Head of caudate nucleus (tissue), 42 donors: ENCODE measurements at places on chromosomes 7 and 10.

DNA sequence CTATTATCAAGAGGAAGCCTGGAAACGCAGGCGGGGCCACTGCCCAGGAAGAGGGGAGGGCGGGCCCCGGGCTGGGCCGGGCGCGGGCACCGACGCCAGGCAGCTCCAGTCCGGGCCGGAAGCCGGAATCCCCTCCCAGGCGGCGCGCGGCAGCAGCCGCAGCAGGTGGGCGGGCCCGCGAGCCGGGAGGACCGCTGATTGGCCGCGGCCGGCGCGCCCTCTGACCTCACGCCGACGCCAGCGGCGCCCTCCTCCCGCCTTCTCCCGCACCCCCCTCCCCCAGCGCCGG, 438 bp downstream of the BCL7B start:
- DNase-seq, result peak; percentile 96

GRCh38 chr7:41466760-41467384, 236.0 kb downstream of the INHBA start:
- DNase-seq, result no peak

DNA sequence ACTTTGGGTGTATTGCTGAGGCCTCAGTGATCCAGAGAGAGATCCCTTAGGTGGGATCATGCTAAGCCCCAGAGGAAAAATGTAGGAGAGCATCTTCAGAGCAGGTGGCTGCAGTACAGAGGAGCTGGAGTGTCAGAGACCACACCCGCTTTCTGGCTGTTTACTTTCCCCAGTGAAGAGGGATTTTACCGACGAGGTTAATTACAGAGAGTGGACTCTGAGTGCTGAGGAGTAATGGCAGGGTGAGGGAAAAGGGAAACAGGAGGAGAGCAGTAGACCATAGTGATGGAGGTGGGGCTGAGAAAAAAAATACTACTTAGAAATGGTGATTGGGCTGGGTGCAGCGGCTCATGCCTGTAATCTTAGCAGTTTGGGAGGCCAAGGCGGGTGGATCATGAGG, 43.3 kb upstream of the HBP1 start:
- DNase-seq, result no peak

GRCh38 chr7:141012044-141012685, 2.6 kb downstream of the MRPS33 start:
- DNase-seq, result peak; percentile 63

DNA sequence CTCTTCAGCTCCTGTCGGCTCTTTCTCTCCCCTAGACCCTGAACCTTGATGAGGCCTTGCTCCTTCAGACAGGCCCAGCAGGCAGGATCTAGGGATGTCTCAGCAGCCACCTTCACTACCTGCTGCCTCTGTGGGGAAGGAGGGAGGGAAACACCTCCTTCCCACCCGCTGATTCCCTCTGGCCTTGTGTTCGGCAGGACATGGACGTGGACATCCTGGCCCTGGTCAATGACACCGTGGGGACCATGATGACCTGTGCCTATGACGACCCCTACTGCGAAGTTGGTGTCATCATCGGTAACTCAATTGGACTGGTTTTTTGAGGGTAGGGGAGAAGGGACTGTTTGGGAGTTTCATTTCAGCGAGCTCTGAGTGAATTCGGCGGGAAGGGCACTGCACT, 20.3 kb downstream of the HKDC1 start:
- no peak for DNase-seq

DNA sequence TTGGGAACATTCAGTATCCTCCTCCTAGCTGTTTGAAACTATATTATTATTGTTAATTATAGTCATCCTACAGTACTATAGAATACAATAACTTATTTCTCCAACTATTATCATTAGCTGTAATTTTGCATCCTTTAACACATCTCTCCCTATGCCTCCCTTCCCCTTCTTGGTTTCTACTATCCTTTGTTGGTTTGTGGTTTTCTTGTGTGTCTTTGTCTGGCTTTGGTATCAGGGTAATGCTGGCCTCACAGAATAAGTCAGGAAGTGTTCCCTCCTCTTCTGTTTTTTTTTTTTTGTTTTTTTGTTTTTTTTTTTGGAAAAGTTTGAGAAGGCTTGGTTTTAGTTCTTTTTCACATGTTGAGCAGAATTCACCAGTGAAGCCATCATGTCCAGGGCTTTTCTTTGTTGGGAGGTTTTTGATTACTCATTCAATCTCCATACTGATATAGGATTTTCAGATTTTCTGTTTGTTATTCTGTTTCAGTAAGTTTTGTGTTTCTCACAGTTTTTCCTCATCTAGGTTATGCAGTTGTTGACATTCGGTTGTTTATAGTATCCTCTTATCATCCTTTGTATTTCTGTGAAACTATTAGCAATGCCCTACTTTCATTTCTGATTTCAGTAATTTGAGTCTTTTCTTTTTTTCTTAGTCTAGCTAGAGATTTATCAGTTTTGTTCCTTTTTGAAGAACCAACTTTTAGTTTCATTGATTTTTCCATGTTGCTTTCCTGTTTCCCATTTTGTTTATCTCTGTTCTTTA, 21.6 kb downstream of the C1GALT1 start:
- no peak for DNase-seq

DNA sequence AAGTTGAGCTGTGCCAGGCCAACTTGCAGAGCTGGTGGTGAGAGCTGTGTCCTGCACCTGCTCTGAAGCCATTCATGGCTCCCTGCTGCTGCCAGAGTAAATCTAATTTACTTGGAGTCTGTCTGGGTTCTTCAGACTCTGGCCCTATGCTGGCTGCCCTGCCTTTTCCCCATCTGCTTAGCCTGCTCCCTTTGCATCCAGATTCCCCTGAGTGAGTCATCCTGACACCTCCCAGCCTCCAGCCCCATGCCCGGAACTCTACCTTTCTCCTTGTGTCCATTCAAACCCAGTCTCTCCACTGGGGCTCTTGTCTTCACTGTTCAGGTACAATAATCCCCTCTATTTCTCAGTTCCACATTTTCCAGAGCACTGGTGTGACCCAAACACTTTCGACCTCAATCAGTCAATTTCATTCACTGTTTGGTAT, 434.4 kb upstream of the ZMIZ1 start:
- no peak for DNase-seq

- DNase-seq, result no peak
Measured at GRCh38 chr7:15667991-15668390, 18.5 kb downstream of the MEOX2 start.

DNA sequence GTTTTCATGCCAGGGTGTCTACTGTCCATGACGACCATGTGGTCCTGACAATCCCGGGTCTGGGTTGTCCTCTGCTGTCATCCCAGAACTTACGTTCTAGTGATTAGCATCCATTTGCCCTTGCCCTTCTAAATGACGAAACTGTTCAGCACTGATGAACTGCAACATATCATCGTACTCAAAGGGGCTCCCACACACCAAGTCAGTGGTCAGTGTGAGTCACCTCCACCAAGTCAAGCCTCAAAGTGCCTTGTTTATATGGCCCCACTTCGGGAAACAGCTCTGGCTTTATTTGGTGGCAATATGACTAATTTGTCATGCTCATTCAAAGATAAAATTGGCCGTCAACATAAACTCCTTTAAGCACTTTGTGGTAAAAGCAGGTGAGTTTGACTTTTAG, 110.7 kb downstream of the FRMD4A start:
- DNase-seq, result no peak

DNA sequence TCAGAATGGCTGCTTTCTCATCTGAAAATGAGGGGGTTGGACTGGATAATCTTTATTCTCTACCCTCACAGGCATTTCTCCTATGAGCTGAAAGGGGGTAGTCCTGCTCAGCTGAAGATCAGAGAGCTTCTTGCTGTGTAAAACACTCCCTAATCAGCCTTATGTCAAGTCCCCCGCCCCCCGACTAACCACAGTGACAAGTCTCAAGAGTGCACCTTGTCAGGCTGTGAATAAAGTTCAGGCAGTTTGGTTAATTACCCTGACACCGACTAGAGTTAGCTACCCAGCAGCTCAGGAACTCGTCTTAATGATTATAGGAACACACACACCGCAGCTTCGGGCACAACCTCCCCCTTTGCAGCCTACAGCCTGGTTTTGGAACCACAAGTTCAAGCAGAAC, 513.7 kb downstream of the RPS24 start:
- DNase-seq, result no peak

DNA sequence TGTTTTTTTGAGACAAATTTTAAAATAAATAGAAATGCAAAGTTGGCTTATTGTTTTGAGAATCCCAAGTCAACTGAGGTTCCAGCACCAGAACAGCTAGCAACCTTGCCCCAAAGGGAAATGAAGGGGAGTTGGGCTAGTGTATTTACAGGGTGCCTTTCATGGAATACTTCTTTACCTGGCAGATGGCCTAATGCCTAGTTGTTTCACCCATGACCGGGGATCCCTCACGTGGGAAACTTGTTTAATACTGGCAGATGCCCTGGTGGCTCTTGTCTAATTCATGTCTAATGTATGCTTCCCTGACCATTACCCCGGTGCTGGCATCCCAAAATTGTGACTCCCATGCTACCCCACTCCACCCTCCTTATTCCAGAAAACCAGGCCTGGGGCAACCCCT, 861.1 kb upstream of the ZWINT start:
- no peak for DNase-seq

DNA sequence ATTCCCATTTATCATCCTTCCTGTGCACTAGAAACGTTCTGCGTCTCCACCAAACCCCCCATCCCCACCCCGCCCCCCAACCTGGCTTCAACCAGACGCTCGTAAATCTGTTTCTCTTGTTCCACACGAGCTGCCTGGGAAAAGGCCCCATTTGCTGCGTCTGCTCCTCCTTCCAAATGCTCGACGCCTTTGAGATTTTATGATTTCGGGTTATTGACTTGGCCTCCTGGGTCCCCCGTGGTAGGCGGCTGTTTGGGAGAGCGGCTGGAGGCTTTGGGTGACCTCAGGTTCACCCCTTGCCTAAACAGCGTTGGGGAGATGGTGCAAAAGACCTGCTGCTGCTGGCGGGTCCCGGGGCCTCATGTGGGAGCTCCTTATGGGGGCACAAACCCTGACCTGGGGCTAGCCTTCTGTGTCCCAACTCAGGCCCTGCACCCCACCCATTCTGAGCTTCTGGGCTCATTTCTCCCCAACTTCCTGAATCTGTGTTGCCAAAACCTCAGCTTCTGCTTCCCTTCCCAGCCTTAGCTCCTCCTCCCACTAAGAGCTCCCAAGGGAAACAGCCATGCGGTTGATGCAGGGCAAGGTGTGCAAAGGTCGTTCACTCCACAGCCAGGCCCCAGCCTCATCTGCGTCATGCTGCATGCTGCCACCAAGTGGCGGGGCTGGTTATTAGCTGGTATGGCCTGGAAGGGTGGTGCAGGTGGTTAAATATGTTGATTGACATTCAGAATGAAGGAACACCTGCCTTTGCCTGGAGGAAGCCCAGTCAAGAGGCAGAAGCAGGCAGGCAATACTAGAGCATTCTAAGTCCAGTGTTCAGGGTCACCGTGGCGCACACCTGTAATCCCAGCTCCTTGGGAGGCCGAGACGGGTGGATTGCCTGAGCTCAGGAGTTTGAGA, 49.1 kb upstream of the ELN start:
- peak; percentile 42 for DNase-seq

DNA sequence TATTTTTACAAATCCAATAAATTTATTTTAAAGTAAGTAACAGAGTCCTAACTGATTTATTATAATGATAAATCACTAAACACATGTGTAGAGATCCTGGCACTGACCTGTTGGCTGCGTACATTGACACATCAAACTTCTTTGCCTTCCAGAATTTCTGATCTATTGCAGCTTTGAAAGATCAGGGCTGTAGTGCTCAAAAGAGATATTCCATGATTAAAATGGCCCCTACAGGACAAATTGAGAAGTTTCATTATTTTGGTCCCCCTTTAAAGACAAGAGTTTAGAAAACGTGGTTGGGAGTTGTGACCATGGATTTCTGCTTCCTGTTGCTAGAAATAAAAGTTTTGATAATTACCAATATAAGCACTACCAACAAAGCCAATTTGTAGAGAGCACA, 87.7 kb upstream of the PDK4 start:
- no peak for DNase-seq

- DNase-seq, result no peak
Measured at GRCh38 chr7:2824678-2825461, 19.2 kb downstream of the GNA12 start.

DNA sequence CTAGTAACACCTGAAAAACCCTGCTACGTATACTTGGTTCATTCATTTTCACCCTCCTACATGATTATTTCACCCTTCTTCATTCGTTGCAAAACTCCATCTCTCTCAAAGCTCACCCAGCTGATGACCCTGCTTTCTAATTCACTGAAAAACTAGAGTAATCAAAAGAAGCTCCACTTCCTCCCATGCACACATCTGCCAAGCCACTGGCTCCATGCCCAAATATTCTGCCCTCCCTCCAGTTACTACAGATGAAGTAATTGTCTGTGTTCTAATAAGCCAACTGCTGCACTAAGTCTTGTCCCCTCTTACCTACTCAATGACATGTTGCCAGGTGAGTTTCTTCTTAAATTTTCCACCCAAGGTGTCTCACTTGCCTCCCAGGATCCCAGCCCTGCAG, 96.9 kb upstream of the CCDC71L start:
- no peak for DNase-seq

GRCh38 chr10:21052072-21052708, 155.1 kb upstream of the NEBL start:
- no peak for DNase-seq

- no peak for DNase-seq
Measured at GRCh38 chr7:101671371-101672356, 42.6 kb upstream of the MYL10 start.

DNA sequence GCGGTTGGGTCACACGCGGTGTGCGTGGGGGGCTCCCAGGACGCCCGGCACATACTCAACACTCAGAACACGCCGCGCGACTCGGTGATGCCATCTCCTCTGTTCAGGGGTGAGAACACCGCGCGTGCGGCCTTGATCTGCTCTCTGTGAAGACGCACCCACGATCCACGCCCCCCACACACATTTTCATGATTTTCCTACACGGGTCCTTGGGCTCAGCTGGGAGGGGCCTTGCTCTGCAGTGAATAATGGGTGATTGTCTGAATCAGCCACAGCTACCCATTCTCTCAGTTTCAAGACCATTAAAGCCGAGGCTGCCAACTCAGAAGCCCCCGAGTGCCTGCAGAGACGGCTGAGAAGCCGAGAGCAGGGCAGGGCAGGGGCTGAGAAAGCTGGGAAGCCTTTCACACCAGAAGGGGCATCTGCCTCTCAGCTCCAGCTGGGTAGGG, 54.3 kb upstream of the PDGFA start:
- peak; percentile 69 for DNase-seq

DNA sequence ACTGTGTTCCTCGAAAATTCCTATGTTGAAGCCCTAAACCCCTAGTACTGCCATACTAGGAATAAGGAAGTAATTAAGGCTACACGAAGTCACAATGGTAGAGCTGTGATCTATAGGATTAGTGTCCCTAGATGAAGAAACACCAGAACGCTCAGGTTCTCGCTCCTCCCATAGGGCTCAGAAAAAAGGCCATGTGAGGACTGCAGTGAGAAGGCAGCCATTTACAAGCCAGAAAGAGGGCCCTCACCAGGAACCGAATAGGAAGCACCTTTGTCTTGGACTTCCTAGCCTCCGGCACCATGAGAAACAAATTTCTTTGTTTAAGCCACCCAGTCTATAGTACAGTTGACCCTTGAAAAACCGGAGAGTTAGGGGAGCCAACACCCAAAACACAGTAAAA, 46.2 kb downstream of the CACUL1 start:
- DNase-seq, result no peak
